ENCODE measurements at places on chromosomes 4 and X.

GRCh38 chrX:134735015-134735414 is 76.7 kb upstream of the PLAC1 start:
- no peak for DNase-seq

DNA sequence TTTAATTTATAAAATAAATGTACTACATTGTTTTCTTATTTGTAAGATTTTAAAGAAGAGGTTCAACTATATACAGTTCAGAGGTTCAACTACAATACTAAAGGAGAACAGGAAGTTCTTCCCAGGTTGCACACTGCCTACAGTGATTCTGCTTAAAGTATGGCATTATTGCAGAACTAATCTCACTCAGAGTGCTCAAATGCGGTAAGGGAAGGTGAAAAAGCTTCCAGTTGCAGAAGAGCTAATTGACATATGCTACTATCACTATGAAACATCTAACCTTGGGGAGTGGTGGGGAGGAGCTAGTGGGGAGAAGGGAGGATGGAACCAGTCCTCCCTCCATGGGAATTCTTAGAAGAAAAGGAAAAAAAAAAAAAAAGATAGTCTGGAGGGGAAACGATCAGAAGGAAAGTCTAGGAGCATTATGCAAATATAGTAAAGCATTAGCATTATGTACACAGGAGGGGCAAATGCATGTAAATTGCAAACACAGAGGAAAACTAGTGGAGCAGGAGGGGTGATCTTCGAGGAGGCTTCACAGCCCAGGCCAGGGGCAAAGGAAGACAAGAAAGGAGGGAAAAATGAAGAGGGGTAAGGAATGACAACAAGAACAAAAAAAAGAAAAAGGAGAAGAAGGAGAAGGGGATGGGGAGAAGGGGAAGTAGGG is 32.0 kb upstream of the MMAA start:
- peak; percentile 81 for DNase-seq

- no peak for DNase-seq
Observed at GRCh38 chr4:102503831-102504786, 3.0 kb downstream of the NFKB1 start.

DNA sequence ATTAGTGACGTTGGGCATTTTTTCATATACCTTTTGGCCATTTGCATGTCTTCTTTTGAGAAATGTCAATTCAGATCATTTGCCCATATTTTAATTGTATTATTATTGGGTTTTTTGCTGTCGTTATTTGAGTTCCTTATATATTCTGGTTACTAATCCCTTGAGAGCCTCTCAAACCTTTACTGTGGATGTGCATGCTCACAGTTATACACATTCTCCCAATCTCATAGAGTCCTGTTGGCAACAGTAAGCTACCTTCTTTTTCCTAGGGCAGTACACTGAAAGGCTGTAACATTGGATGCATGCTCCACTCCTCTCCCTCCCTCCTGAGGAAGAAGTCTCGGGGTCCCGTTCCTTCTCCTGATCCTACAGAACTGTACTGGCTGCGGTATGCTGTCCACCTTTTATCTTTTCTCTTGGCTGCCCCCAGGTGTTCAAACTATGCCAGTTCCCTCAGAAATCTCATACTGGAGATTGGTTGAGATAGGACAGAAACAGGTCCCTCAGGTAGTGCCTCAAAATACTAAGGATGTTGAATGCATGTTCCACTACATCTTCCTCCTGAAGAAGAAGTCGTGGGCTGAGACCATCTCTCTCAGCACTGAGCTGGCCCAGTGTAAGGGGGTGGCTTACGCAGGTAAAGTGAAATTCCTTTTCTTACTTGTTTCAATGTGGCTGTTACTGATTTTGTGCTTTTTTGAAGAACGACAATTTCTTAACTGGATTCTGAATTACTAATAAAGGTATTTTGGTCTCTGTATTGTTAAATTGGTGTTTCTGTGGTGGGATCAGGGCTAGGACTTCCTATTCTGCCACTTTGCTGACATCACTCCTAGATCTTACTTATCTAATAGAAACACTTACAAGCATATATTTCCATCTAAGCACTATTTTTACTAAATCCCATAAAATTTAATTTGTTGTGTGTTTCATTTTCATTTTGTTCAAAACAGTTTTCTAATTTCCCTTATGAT is 145.4 kb upstream of the HUWE1 start:
- DNase-seq, result peak; percentile 36

GRCh38 chr4:145107126-145107525 is 9.0 kb downstream of the ABCE1 start:
- no peak for DNase-seq

DNA sequence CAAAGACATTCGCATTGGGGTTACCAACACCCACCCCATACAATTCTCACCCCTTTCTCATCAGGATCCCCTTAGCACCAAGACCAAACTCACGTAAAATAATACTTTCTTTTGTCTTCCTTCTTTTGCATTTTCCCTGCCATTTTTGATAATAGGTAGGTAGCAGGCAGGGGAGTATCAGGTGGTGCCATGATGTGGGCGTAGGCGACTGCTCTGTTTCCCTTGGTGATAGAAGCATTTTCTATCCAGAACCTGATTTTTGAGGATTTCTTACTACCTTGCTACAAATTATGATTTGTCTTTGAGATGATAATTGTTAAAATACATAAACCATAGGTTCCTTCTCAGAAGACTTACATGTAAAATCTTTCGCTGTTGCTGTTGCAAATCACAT is 150.3 kb downstream of the DCTD start:
- no peak for DNase-seq

GRCh38 chr4:146490106-146490505 is 31.6 kb downstream of the SLC10A7 start:
- DNase-seq, result no peak

DNA sequence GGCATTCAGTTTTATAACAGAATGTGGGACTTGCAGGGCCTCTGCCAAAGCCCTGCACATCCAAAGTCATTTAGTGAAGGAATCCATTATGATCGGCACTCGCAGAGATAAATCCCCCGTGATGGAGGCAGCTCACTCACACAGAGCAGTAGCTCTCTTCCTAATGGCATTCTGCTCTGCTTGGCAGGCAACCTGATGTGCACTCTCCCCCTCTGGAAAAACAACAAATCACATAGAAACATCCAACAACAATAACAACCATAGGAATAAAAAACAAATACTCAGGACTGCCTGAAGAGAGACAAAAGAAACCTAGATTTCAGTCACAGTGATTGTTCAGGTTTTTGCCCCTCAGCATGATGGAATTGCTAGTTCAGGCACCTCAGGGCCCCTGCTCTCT is 59.7 kb downstream of the NAA11 start:
- no peak for DNase-seq

DNA sequence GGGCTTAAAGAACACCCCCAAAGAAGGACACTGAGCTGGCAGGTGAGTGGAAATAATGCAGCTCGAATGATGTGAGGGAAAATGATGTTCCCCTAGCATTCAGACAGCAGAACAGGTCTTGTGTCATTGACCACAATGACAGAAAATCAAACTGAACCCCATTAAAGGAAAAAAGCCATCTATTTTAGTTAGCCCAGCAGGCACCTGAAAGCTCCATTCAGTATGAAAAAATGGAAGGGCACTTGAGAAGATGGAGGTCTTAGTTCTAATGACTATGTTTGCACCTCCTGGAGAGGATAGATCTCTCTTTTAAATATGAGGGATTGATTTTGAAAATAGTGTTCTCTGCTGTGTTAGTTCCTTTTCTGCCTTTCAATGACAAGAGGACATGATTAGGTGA is 323.1 kb downstream of the NKX6-1 start:
- DNase-seq, result no peak

GRCh38 chr4:18167831-18168230 is 146.3 kb upstream of the LCORL start:
- no peak for DNase-seq

GRCh38 chrX:46301903-46302302 is 243.3 kb downstream of the ZNF674 start:
- no peak for DNase-seq

DNA sequence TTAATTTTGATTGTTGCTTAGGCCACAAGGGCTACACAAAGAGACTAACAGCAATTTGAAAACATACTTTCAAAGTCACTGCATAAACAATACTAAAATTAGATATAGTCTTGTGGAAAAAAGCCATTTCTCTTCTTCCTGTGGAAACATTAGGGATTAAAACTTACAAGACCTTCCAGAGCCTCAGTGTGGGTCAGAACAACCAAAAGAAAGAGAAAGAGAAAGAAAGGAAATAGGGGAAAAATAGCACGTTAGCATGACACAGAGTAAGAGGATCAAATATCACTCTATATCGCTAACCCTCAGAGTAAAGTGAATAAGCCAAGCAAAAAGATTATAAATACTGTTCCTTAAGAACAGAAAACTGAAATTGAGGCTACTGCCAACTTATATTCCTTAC is 127.8 kb upstream of the DIAPH2 start:
- no peak for DNase-seq

GRCh38 chr4:2623442-2623841 is 87.0 kb downstream of the FAM193A start:
- no peak for DNase-seq

DNA sequence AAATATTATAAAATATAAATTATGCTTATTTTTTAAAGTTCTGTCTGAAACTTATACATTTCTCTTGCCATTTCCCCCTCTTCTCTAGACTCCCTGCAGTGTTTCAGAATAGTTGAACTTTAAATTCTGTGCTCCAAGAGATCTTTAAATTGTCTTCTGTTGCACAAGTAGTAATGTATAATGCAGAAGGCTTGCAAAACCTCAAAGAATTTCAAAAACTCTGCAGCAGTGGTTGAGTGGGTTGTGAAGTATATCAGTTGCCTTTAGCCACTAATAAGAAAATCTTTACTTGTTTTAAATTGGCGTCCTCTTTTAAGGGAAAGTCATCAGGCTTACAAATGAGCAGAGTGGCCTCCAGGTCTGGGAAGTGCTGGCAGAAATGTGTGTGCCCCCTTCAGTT is 1153.3 kb upstream of the PABPC4L start:
- no peak for DNase-seq

DNA sequence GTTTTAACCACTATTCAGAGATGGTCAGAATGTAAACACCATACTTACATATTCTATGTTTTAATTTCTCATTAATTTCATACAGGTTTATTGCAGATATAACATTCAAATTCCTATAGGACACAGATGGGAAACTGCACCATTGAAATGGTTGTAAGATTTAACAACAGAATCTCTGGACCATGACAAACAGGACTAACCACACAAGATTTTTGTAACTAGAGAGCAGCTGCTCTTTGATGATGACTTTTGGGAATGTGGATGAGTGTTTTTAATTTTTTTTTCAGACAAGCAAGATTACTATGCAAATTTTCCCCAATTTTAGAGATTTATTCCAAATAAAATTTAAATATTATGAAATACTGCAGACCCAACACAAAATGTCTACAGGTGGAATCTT is 610.2 kb downstream of the PCDH18 start:
- no peak for DNase-seq

DNA sequence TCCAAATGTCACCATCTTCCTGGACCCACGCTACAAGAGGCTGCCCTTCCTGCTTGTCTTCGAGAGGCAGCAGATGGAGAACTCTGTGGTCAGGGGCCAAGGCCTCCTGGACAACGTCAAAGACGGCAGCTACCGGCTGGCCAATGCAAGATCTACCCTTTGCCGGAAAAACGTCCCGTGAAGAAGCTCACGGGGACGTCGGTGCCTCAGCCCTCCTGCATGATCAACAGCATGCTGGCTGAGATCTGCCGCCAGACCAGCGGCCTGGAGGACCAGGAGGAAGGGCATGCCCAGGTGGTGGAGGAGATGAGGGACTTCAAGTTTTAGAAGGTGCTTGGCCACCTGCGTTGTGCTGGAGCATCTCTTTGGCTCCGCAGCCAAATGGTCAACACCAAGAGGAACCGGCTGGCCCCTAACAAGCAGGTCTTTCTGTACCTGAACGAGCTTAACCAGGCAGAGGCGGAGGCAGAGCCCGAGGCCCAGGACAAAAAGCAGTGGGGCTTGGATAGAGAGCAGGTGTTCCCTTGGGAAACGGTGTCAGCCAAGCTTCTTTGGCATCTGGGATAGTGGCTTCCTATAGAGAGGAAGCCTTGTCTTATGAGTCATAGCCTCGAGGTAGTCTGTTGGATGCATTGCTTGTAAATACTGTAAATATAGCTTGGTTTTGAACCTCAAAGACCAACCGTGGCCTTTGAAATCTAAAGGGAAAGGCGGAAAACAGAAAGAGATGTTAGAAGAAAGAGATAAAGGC is 94.8 kb upstream of the ELOVL6 start:
- no peak for DNase-seq

DNA sequence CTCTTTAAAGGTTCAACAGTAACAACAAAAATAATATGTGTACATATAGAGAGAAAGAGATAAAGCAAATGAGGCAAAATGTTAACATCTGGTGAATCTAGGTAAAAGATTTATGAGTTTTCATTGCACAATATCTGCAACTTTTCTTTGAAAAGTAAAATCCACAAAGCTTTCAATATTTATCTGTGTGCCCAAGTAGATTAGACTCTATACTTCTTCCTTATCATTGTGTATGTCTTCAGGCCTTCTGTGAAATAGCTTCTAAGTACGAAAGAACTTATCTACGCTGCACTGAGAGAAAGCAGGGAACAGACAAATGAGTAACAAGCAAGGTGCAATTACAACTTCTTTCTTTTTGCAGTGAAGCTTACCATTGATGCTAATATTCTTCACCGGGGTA is 81.6 kb downstream of the NPNT start:
- DNase-seq, result no peak

GRCh38 chr4:150078579-150079080 is 385 bp downstream of the DCLK2 start:
- peak; percentile 29 for DNase-seq

GRCh38 chr4:179027569-179027968 is 1585.3 kb upstream of the AGA start:
- DNase-seq, result no peak

GRCh38 chr4:145090380-145090779 is 7.6 kb downstream of the ANAPC10 start:
- DNase-seq, result no peak

DNA sequence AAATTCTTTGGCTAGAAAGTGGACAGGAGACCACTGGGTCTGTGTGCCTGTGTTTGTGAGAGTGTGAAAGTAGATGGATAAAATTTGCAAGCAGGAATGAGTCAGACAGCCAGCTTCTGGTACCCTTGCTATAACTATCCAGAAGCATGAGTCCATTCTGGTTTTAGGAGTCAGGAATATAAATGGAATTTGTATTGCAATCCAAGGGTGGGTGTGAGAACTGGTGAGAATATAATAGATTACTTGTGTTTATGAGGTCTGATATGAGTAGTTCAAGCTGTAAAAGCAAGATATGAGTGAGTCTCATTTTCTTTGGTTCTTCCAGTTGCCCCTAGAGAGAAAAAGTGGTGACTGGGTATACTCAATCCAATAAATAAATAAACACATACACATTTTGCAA is 212.7 kb upstream of the TAPT1 start:
- no peak for DNase-seq

- DNase-seq, result no peak
Observed at GRCh38 chr4:183136855-183137254, 37.8 kb downstream of the WWC2 start.

DNA sequence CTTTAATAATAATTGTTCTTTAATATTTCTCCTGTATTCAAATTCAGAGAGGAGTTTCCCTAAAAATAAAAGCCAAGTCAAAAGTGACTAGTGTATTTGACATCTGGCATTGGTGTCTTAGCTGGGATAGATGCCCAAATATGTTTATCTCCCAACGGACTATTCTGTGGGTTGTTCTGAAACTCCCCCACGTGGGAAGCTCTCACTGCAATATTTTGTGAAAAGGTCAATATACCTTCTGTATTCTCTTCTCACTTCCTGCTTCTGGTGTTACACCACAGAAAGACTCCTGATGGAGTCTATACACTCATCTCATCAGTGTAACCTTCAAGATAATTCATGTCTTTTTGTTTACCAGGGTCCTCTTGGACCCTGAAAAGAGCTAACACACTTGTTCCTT is 2052.8 kb upstream of the TENM3 start:
- DNase-seq, result no peak

Measured in NCI-H526 treated with DMSO at 0.1 percent for 48 hours (cell line).